Fibroblast of skin of back (primary cell): ENCODE measurements at places on chromosomes 4 and X.

DNA sequence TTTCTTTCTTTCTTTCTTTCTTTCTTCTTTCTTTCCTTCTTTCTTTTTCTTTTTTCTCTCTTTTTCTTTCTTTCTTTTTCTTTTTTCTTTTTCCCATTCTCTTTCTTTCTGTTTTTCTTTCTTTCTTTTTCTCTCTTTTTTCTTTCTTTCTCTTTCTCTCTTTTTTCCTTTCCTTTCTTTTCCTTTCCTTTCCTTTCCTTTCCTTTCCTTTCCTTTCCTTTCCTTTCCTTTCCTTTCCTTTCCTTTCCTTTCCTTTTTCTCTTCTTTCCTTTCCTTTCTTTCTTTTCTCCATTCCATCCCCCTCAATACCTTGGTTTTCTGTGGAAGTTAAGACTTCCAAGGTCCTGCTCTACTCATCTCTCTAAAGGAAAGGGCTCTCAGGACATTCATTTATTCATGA lies 102.8 kb upstream of the CLNK start:
- no peak for DNase-seq

DNA sequence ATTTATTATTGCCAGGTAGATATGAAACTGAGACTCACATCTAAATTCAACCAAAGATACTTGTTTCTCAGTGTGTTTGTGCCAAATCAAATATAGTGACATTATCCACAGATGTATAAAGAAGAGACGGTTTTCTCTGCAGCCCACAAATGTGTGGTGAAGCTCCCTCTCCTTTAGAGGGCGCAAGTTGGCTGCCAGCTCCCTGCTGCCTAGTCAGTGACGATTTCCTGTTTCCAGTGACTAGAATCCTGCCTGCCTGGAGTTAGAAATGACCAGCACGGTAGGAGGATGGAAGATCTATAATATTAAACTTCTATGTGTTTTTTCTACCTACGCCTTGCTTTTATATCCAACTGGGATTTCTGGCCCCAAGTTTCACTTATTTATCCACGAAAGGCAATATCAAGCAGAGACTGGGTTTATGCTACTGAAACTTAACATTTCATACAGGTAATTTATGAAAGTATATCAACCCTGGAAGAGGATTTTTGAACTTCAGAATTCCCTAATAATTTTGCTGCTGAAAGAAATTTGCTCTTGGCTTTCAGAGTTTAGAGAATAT lies 1793.7 kb upstream of the TENM3 start:
- DNase-seq, result peak; percentile 52

GRCh38 chr4:76779740-76780459 lies 118.0 kb downstream of the SOWAHB start:
- DNase-seq, result peak; percentile 60

GRCh38 chrX:136065044-136065671 lies 79.9 kb downstream of the SLC9A6 start:
- DNase-seq, result peak; percentile 85
